ENCODE measurements at places on chromosomes 16 and 17. TPM values are rescaled to one million over a fixed set of nuclear protein-coding genes. Genes with fewer than 3 reads are reported as not detected.

KRT40 gene
- not detected for total RNA-seq

SOX9 gene
- total RNA-seq = not detected

GRCh38 chr16:87238361-87238715, 78.9 kb downstream of the C16orf95 start:
- DNase-seq = no peak

- DNase-seq = no peak
Measured at GRCh38 chr16:86181526-86181925, 282.6 kb downstream of the IRF8 start.

All from activated T-cell treated with anti-CD3 and anti-CD28 coated beads, Interleukin-2, amount 50 U/mL, for 72 hours (primary cell).